ENCODE measurements at places on chromosomes 2 and 18.

GRCh38 chr18:54850598-54850997 is 22.3 kb downstream of the RAB27B start:
- DNase-seq, result no peak

DNA sequence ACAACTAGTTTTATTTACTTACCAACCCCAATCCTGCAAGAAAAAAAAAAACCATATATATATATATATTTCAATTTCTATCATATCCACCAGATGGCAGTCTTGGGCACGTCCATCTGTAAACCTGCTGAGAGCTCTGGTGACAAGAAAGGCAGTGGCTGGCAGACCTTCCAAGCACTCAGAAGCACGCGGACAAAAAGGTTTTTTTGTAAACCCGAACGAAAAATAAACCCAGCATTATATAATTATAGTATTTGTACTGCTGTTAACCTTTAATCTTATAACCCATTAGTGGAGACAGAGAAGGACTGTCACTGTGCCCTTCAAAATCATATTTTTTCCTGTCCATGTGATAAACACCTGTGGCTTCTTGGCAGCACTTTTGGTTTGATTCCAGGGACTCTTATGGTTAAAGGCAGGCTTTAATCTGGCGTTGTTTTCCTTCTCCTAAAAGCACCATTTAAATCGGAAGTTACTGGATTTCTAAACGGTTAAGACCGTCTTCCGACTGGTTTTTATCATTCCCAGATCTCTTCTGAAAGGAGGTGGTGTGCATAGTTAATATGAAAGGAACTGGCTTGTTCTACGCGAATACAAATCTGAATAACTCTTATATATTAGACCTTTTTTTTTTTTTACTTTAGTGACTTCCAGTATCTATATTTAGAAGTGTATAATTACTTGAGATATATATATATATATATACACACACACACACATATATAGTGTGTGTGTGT is 31.0 kb upstream of the SLC3A1 start:
- peak; percentile 50 for DNase-seq

DNA sequence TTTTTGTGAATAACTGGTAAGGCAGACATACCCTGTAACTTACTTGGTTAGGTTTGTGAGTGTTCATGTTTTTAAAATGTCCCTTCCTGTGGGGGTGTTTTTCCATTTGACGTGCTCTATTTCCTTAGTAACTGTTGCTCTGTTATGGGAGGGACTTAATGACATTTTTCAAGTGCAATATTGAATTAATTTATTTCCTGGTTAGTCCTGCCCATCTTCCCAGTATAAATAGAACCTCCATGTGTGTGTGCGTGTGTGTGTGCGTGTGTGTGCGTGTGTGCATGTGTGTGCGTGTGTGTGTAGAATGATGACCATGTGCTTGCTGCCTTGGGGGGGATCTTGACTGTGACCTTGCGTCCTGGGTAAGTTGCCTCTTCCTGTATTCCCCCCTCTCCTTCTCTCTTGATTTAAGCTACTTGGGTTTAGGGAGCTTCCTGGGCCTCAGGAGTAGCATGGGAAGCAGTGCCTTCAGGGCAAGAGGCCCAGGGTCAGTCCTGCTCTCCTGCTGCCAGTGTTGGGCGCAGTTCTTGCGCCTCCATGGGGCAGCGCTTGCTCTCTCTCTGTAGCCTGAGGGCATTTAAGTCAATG is 163.9 kb downstream of the LDLRAD4 start:
- no peak for DNase-seq

GRCh38 chr18:26479065-26479680 is 69.2 kb downstream of the KCTD1 start:
- DNase-seq, result no peak

DNA sequence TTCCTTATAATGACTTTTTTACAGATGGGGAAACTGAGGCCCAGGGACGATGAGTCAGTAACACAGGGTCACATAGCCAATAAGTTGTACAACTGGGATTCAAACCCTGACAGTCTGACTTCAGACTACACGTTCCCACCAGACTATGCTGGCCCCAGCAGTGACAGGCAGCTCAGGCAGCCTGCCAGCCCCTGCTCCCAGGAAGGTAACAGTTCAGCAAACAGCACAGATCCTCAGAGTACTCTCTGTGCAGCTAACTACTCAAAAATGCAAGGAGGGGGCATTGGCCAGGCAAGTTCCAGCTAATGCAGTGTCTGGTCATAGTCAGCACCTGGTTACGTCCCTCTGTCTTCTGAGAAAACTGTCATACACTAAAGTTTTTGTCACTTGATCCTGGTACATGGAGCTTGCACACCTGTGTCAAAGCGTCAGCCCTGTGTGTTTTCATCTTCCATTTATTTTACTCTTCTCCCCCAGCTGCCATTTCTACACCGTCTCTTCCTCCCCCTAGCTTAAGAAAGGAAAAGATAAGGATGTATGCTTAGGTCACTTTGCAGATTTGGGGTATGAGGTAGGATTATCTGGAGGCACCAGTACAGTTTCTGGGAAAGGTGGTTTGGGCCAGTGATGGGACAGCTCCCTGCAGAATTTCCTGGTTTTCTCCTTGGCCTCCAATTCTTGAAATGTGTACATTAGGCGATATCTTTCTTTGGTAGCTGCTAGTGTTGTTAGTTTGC is 4.5 kb downstream of the SMARCAL1 start:
- no peak for DNase-seq

- DNase-seq, result no peak
Observed at GRCh38 chr18:68735483-68736343, 20.8 kb upstream of the TMX3 start.

DNA sequence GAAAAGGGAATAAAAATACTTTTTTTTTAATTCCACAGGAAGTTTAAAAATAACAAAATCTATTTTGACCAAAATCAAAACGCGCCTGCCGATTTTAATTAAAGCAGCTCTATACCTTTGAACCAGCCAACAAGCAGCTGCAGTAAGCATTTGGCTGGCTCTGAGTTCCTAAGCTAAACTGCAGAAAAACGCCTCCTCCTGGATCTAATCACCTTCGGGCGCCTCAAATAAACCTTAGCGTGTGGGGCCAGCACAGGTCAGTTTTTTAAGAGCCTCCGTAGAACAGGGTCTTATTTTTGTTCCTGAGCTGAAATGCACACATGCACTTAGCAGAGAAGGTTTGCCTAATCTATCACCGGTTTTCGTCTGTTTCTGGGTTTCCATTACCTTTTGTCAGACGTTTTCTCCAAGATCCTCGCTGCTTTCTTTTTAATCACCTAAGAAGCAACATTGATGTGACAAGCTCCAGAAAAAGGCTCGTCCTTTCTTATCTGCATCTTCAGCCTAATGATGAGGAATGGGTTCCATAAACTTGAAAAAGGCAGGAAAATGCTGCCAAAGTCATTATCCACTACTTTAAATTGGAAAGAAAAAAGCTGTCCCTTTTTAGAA is 64.7 kb upstream of the HNRNPA3 start:
- DNase-seq, result no peak

- no peak for DNase-seq
Observed at GRCh38 chr2:99445065-99445464, 44.8 kb downstream of the REV1 start.

DNA sequence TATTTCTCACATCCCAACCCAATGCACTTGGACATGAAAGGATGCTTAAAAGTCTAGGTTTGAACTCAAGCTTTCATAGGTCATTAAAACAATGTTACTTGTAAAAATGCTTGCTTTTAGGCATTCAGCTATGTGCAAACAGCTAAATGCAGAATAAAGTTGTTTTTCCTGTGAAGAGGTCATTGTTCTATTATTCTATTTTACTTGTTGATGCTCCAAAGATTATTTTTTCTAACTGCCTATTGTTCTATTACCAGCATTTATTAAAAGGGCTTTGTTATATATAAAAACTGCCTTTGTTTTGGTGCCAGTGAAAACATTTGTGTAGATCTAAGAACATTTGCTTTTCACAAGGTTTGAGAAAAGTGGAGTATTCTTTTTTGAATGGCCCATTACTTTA is 49.4 kb downstream of the TMEM178A start:
- DNase-seq, result no peak

DNA sequence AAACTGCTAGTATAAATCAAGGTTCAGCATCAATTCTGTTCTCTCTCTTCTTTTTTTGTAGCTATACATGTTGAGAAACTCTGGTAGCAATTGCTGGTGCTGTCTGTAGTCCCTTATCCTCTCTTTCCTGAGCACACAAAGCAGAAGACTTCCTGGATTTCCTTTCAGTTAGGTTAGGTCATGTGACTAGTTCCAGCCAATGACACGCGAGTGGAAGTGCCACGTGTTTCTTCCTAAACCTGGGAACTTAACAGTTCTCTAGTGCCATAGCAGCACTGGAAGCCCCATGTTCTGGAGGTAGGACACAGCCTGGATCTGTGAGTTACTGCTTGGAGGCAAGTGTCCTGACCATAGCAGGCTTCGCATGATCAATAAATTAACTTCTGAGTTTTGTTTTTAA is 125.9 kb downstream of the PLA2R1 start:
- no peak for DNase-seq

- no peak for DNase-seq
Observed at GRCh38 chr2:3265981-3266924, 111.4 kb downstream of the EIPR1 start.

- DNase-seq, result no peak
Observed at GRCh38 chr2:128410035-128410757, 91.5 kb upstream of the HS6ST1 start.

- no peak for DNase-seq
Observed at GRCh38 chr2:24763843-24764242, 29.3 kb downstream of the PTRHD1 start.

- DNase-seq, result no peak
Observed at GRCh38 chr2:174399171-174399570, 3.6 kb downstream of the SCRN3 start.

GRCh38 chr2:218005028-218005427 is 2.2 kb upstream of the TNS1 start:
- DNase-seq, result no peak

- no peak for DNase-seq
Observed at GRCh38 chr18:70290482-70291294, 1.8 kb downstream of the SOCS6 start.

DNA sequence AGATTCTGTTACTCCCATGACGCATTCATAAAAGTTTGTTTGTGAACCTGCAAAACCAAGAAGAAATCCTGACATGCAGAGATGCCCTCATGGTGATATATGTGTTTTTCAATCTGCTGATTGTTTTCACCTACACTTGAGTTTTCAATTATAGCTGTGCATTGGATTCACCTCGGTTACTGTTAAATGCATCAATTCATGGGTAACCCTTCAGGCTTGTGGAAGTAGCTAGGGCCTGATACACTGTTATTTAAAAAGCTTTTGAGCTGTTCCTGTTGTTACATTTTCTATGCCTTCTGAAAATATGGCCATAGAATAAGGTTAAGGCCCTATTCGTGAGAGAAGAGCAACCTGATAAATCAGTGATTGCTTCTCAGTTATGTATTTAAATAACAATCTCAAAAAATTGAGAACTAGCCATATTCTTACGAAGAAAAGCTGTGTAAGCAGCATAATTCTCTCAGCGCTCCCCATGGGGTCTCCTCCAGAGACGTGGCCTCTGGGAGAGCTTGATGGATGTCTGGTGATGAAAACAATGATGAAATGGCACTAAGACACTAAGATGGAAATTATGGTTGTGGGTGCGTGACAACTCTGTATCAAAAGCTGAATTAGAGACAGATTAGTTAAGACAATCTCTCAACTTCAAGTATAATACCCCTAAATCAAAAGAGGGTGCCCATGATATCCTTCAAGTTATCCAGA is 60.5 kb downstream of the RIT2 start:
- DNase-seq, result no peak

GRCh38 chr2:110804915-110805314 is 72.5 kb downstream of the ACOXL start:
- no peak for DNase-seq

DNA sequence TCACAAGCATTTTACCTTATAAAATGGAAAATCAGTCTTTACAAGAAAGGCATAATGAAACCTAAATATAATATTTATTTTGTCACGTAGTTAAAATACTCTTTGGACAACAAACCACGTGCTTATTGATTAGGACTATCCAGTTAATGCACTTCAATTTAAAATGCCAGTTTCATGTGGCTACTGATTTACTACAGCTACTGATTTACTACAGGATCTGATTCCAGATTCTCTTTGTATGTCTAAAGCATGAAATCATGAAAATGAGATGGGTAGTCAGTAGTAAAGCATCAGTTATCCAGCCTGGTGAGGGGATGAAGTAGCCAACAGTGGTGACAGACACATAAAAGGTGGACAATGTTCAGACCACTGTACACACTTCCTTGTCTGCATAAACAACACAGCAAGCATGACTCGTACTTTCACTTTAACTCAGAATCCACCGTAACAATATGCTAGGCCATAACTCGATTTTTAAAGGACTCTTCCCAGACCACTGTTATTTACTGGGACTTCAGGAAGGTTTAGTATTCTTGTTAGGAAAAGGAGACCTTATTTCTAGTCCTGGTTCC is 24.9 kb downstream of the ACAA2 start:
- DNase-seq, result no peak

- no peak for DNase-seq
Observed at GRCh38 chr18:24002479-24002878, 12.1 kb upstream of the TTC39C start.

DNA sequence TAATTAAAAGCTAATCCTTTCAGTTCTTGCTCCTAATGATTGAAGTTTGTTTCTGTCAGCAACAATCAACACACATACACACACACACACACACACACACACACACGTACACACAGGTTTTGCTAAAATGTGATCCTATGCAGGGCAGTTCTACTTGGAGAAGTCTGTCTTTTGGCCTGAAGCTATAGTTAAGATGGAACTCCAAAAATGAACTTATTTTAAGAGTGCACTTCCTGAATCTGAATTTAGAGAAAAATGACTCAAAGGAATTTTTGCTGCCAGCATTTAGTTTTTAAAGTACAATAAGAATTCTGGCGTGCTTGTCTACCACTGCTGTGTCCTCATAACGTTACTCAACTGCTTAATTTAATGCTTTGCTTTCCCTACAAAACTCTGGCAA is 6.6 kb downstream of the GALNT5 start:
- no peak for DNase-seq

DNA sequence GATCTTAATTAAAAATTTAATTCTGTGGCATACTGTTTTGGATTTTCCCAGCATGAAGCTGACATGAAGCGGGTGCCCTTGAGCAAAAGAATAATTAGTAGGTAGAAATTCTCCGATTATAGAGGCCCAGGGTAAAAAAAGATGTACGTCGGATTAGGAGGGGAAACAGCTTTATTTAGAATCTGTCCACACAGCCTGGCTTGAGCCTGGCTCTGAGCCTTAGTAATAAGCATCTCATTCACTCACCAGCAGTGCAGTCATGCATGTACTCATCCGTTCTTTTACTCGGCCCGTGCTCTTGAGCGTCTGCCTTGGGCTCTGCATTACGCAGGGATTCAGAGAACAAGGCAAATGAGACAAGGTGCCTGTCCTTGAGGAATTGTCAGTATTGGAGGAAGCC is 219.3 kb downstream of the AGAP1 start:
- no peak for DNase-seq

GRCh38 chr2:174013315-174013751 is 48.2 kb upstream of the SP3 start:
- DNase-seq, result no peak

DNA sequence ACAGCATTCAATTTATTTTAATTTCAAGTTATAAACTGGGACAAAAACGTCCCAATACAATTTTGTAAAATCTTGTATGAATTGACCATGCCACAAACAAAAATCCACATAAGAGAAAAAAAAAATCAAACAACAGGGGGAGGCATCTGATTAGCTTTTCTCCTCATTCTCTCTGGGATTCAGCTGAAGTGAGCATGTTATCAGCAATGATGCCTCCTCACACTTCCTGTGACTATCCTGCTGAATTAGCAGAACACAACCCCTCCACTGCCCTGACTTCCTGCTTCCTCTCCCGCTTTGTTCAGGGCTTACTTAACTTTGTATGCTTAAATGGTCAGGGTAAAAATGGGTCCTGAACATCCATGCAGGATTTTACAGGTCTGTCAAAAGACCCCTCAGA is 132.2 kb upstream of the ITGB6 start:
- DNase-seq, result no peak
